ENCODE measurements at places on chromosomes 2 and 18. TPM values are rescaled to one million over a fixed set of nuclear protein-coding genes. Genes with fewer than 3 reads are reported as not detected.

GRCh38 chr2:14132386-14132785 is 500.1 kb upstream of the LRATD1 start:
- DNase-seq, result no peak
- no peak overlapping the region for H3K27ac ChIP-seq
- no peaks in the 10 kb centered on the region for H3K36me3 ChIP-seq

DNA sequence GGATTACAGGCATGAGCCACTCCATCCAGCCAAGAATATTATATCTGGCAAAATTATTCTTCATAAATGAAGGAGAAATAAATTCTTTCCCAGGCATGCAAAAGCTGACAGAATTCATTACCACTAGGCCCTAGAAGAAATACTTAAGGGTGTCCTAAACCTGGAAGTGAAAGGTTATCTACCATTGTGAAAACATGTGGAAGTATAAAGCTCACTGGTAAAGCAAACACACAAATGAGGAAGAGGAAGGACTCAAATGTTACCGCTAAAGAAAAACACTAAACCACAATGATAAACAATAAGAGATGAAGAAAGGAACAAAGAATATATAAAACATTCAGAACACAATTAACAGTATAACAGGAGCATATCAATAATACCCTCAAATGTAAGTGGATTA is 171.8 kb downstream of the CAMKMT start:
- no peak overlapping the region for H3K4me3 ChIP-seq
- no peaks in the 10 kb centered on the region for H3K36me3 ChIP-seq
- no peak overlapping the region for H3K27ac ChIP-seq
- H3K4me1 ChIP-seq, result no peaks in the 10 kb centered on the region
- no peak for DNase-seq
- H3K27me3 ChIP-seq, result no peaks in the 10 kb centered on the region

GRCh38 chr2:191835100-191835499 is 11.8 kb downstream of the CAVIN2 start:
- peaks cover 2% of the 10 kb centered on the region for H3K4me1 ChIP-seq
- H3K36me3 ChIP-seq, result peaks cover 4% of the 10 kb centered on the region
- no peak overlapping the region for H3K4me3 ChIP-seq

DNA sequence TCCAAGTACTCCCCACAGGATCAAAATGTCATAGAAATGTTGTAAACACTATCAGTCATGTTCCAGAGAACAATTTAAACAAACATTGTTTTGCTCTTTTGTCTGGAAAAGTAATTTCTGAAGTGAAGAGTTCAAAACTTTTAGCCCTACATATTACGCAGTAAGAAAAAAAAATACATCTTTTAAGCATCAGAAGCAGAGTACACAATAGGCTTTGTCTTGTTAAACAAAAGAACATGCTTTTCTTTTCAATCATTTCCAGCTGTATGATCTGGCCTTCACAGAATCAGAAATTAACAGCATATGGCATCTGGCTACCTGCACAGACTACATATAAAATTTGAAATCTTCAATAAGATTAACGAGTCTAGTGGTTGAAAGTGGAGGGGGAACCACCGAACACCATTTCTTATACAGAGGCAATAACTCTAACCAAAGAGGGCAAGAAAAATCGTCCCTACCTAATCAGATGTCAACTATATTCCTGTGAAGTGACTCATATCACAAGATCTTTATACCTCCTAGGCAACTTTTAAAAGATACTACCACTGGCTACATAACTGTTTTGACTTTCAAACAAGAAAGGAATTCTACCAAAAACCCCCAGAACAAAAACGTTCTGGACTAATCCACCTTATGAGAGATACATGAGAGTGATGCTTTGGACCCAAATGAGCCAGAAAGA is 149.3 kb downstream of the EXOC6B start:
- H3K4me3 ChIP-seq, result no peak overlapping the region
- DNase-seq, result no peak
- no peaks in the 10 kb centered on the region for H3K36me3 ChIP-seq
- H3K27me3 ChIP-seq, result no peaks in the 10 kb centered on the region
- H3K27ac ChIP-seq, result no peak overlapping the region
- peaks cover 9% of the 10 kb centered on the region for H3K4me1 ChIP-seq

DNA sequence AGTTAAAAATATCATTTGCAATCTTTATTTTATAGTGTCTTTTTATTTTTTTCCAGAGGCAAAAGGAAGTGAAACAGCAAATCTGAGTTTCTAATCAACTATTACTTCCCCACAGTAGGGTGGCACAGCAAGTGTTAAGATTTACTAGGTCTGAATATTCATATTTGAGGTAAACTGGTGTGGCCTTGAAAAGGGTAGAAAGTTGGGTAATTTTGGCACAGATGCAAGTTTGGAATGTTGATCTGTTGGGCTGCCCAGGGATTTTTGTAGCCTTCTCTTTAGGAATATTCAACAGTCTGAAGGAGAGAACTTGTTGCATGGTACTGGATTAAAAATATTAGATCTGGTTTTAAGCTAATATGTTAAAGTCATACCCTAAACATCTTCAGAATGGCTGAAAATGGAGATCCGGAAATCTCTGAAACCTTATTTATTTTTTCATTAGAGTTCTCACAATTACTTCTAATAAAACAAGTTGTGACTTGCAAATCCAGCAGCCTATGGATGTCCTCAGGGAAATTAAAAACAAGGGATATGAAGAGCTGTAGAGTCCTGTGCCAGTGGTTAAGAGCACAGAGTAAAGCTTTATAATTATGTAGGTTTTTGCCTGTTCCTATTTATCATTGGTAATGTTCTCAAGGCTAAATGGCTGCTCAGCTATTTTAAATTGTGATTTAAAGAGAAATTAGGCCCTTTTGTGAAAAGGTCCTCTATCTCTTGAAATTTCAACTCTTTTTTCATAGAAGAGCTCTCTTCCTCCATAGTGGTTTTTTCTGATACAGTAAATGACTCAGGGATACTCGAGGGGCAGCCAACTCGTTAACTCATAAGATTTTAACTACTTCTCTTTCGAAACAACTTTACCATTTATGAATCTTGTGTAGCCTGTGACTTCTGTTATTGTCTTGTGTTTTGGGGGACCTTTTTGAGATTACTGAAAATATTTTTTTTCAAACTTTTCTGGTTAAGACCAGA is 11.0 kb downstream of the TANK start:
- H3K27ac ChIP-seq, result no peak overlapping the region
- H3K36me3 ChIP-seq, result peaks cover 9% of the 10 kb centered on the region
- no peak overlapping the region for H3K4me3 ChIP-seq
- peaks cover 15% of the 10 kb centered on the region for H3K4me1 ChIP-seq
- no peak for DNase-seq
- no peaks in the 10 kb centered on the region for H3K27me3 ChIP-seq

DNA sequence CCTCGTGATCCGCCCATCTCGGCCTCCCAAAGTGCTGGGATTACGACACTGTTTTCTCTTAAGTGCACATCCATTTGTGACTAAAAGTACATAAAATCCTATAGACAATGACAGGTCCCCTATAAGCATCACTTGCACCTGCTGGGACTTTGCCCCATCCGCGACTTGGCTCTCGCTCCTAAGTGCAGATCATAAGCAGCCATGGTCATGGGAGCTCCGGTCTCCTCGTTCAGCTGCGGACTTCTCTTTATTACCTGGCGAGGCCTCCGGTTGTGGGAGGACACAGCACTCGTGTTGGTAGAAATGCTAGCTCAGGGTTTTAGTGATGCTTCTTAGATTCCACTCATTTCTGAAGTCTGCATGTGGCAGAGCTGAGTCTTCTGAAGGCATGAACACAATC is 92.7 kb upstream of the ST6GAL2 start:
- no peak for DNase-seq
- H3K27ac ChIP-seq, result no peak overlapping the region
- H3K36me3 ChIP-seq, result no peaks in the 10 kb centered on the region
- H3K4me1 ChIP-seq, result no peaks in the 10 kb centered on the region
- H3K27me3 ChIP-seq, result no peaks in the 10 kb centered on the region

- no peaks in the 10 kb centered on the region for H3K4me1 ChIP-seq
- no peaks in the 10 kb centered on the region for H3K27me3 ChIP-seq
- H3K27ac ChIP-seq, result no peak overlapping the region
- DNase-seq, result no peak
- no peaks in the 10 kb centered on the region for H3K36me3 ChIP-seq
These were observed 103.1 kb downstream of the UPP2 start for GRCh38 chr2:158204741-158205165.

DNA sequence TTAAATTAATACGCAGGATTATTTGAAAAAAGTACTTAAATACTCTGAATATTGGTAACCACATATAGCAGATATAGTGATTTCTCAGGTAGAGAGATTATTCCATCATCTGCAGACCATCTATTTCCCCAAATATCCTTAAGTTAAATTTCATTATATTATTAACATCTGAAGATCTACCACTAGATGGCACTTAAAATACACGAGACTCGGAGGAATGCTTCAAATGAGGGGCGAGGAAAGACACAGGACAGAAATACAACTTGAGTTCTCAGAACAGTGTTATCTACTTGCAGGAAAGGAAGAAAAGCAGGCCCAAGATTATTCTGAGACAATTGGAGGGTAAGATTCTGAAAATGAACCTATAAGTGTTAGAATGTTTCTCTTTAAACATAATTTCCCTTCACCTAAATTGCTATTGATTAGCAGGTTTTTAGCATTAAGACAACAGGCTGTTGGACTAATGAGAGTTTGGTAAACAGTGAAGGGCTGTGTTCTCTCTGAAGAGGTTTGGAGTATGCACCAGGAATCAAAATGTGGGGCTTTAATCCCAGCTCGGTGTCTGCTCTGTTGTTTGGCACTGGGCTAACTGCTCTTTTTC is 76.9 kb upstream of the GCFC2 start:
- no peaks in the 10 kb centered on the region for H3K4me1 ChIP-seq
- DNase-seq, result no peak
- no peak overlapping the region for H3K4me3 ChIP-seq
- no peaks in the 10 kb centered on the region for H3K27me3 ChIP-seq

DNA sequence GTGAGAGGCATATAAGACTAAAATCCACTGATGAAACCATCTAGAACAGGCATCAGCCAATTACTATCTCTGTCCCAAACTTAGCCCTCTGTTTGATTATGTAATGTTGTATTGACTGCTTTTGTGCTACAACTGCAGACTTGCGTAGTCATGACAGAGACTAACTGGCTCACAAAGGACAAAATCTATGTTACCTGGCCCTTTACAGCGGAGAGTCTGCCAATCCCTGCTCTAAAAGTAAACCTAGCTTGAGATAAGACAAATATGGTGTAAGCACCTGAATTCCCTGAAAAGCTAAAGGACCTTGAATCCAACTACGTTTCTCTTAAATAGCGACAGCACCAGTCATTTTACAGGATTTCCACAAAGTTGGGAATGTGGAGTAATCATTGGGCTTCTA is 102.8 kb upstream of the LRRTM1 start:
- H3K27me3 ChIP-seq, result no peaks in the 10 kb centered on the region
- H3K4me1 ChIP-seq, result no peaks in the 10 kb centered on the region
- DNase-seq, result no peak
- H3K36me3 ChIP-seq, result no peaks in the 10 kb centered on the region

DNA sequence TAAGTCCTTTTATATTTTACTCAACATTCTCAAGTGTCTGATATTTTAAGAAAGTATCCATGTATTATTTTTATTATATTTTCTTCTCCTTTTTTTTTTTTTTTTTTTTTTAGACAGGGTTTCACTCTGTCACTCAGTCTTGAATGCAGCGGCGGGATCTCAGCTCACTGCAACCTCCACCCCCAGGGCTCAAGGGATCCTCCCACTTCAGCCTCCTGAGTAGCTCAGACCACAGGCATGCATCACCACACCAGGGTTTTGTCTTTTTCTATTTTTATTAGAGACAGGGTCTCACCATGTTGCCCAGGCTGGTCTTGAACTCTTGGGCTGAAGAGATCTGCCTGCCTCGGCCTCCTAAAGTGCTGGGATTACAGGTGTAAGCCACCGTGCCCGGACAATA is 212.1 kb downstream of the TCF4 start:
- no peak overlapping the region for H3K27ac ChIP-seq
- H3K36me3 ChIP-seq, result no peaks in the 10 kb centered on the region
- H3K4me3 ChIP-seq, result no peak overlapping the region
- no peaks in the 10 kb centered on the region for H3K27me3 ChIP-seq
- H3K4me1 ChIP-seq, result peaks cover 3% of the 10 kb centered on the region
- DNase-seq, result no peak

DNA sequence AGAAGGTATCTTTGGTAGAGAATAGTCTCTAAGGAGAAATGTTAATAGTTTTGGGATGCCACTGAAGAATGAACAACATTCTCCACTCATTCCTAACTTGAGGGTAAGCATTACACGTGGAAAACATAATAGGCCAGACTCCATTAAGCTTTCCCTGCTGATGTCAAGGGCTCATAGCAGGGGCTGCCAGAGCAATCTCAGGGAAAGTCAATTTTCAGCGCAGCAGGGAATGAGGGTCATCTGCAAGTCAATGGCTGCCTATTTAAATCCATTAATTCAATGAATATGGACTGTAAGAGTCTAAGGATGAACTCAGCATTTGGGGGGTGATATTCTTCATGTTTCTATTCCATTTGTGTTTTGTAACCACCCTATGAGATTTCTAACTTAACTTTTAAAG is 144.2 kb upstream of the ARL4C start:
- no peaks in the 10 kb centered on the region for H3K27me3 ChIP-seq
- no peaks in the 10 kb centered on the region for H3K4me1 ChIP-seq
- no peak overlapping the region for H3K27ac ChIP-seq

DNA sequence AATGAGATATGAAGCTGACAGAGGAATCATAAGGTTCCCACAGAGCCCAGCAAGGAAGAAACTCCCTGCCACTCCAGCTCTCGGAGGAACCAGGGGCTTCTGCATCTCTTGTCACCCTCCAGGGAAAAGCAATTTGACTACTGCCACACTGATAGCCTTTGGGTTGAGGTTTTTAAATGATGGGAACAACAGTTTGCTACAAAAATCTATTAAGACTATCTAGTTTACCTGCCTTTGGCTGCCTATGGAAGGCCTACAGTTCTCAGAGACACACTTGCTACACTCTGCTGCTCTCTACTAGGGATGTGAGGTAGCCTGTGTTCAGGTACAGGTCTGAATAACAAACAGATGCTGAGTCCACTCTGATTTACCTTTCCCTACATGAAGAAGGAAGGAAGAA is 161.9 kb downstream of the NBAS start:
- H3K27me3 ChIP-seq, result no peaks in the 10 kb centered on the region
- no peak for DNase-seq
- H3K4me3 ChIP-seq, result no peak overlapping the region
- peaks cover 39% of the 10 kb centered on the region for H3K36me3 ChIP-seq
- H3K4me1 ChIP-seq, result no peaks in the 10 kb centered on the region

GCKR gene
- total RNA-seq, result 2.0 TPM

INO80B gene
- 25.4 TPM for total RNA-seq

ZNF385B gene
- 21.5 TPM for total RNA-seq

MARCO gene
- total RNA-seq, result 5.8 TPM

TMX3 gene
- 25.3 TPM for total RNA-seq
